ENCODE measurements at places on chromosomes 5 and 9. TPM values are rescaled to one million over a fixed set of nuclear protein-coding genes. Genes with fewer than 3 reads are reported as not detected.

The TIMD4 gene
- 0.42 TPM for total RNA-seq

DNA sequence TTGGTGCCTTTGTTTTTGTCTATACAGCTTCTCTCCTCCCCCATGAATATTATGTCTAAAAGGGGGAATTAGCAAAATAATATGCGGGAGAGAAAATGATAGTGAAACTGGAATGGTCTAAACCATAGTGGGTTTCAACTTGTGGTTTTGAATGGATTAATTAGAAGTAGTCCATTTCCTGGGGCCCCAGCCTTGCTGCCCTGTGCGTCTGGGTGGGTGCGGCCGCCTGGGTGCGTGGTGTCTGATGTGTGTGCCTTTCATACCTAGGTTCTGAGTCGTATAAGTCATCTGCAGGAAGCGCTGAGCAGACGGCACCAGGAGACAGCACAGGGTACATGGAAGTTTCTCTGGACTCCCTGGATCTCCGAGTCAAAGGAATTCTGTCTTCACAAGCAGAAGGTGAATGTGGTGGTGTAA, 120.0 kb upstream of the CACNA1B start:
- peaks cover 5% of the 10 kb centered on the region for H3K4me1 ChIP-seq
- peaks cover 58% of the 10 kb centered on the region for H3K36me3 ChIP-seq
- no peak overlapping the region for H3K4me3 ChIP-seq
- DNase-seq = no peak
- H3K27me3 ChIP-seq = no peaks in the 10 kb centered on the region
- no peak overlapping the region for H3K27ac ChIP-seq

- no peaks in the 10 kb centered on the region for H3K36me3 ChIP-seq
- no peaks in the 10 kb centered on the region for H3K27me3 ChIP-seq
- DNase-seq = no peak
- no peaks in the 10 kb centered on the region for H3K4me1 ChIP-seq
Observed at GRCh38 chr5:51961154-51961562, 577.9 kb downstream of the ISL1 start.

DNA sequence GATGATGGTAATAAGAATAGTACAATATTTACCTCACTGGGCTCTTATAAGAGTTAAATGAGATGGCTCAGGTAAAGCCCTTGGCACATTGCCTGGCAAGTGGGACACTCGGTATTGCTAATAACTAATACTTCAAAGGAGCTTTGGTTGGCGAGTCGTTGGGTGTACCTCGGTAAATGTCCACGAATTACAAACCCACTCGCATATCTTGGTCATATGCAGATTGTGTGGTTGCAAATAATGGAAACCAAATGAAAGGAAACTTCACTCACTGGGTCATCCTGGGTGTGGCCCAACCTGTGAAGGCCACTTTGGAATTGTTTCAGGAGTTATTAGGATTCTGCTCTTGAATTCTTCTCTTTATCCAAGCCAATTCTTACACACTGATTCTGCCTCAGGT, 147.5 kb downstream of the NTRK2 start:
- no peaks in the 10 kb centered on the region for H3K36me3 ChIP-seq
- H3K4me3 ChIP-seq = no peak overlapping the region
- H3K4me1 ChIP-seq = peaks cover 2% of the 10 kb centered on the region
